ENCODE measurements at places on chromosomes 3 and 15.
A peak's percentile ranks its signal among the peaks of the same experiment; 100 is the strongest.

DNA sequence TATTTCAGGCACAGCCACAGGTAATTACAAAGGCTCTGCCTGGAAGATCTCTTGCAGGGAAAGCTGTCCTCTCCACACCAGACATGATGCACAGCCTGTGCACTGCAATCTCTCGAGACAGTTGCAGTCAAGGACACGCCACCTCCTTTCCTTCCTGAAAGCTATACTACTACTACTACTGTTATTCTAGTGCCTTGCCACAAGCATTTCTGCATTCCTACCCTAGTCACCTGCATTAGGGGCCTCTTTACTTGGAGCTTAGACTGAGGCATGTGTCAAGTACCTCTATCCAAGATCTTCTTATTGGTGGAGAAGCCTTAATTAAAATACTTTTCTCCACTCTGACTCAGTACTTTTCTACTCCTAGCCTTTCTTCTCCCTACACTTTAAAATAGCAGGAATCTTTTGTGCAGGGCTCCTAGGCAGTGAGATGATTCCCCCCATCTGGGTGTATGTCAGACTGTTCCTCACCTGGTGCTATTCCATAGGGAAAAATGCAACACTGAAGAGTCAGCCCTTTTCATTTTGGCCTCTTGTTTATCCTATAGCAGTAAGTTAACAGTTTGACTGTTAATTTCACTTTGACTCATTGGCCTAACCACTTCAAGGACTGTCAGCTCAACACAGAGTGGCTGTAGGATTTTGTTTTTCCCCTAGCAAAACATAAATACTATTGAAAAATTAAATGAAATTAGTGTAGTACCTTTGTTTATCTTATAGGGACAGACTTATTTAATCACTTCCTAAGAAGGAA lies 78.9 kb downstream of the ESYT3 start:
- no peak for DNase-seq

DNA sequence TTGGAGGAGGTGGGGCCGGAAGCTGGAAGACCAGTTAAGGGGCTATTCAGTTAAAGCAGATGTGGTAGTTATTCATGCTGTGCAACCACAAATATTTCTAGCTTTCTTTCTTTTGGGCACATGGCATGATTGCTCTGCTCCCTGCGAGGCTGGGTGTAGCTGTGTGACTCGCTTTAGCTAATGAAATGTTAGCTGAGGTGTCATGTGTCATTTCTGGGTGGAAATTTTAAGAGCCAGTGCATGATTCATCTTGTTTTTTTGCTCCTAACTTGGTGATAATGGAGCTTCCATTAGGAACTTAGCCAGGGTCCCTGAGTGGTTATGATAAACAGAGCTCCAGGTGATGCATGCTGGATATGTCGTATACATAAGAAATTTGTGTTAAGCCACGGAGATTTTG lies 300.6 kb downstream of the SATB1 start:
- DNase-seq: peak; percentile 35

DNA sequence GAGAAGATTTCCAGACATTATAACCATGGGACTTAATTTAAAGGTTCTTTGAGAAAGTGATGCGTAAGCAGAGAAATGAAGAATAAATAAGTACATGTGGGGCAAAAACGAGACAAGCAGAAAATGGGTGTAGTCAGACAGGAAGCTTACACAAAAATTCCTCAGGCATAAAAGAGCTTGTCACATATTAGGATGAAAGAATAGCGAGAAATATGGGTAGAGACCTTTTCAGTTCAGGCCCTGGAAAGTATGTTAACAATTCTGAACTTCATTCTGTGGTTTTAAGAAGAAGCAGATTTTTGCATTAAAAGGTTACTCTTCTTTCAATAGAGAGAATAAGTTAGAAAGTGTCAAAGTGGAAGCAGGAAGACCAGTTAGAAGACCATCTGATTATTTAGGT lies 352.4 kb downstream of the ROBO1 start:
- DNase-seq: no peak

- DNase-seq: peak; percentile 9
Measured at GRCh38 chr3:131033480-131034080, 6.9 kb downstream of the NEK11 start.

DNA sequence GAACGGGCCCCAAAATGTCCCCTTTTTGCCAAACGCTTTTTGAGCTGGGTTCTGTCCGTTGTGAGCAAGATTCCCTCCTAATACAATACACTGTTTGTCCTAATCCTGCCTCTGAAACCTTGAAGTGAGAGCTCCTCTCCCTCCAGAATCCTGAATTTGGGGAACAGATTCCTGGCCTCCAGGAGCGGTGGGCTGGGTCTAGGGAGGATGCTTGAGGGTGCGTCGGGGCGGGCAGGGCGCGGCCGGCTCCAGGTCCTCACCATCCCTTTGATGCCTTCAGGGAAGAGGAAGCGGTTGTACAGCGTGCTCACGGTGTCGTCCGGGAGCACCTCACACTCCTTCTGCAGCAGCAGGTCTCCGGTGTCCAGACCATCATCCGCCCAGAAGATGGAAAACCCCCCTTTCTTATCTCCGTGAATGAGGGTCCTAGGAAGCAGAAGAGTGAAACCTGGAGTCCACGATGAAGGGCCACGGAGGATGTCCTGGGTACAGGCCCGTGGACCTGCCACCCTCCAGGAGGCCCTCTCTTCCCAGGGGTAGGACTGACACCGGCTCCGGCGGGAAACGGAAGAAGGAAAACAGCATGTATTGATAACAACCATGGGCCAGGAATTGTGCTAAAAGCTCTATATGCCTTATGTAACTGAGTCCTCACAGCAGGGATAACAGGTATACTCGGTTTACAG lies 23.2 kb downstream of the ALDH1L1 start:
- DNase-seq: no peak

GRCh38 chr3:149771652-149772271 lies 19.5 kb upstream of the COMMD2 start:
- peak; percentile 0 for DNase-seq

DNA sequence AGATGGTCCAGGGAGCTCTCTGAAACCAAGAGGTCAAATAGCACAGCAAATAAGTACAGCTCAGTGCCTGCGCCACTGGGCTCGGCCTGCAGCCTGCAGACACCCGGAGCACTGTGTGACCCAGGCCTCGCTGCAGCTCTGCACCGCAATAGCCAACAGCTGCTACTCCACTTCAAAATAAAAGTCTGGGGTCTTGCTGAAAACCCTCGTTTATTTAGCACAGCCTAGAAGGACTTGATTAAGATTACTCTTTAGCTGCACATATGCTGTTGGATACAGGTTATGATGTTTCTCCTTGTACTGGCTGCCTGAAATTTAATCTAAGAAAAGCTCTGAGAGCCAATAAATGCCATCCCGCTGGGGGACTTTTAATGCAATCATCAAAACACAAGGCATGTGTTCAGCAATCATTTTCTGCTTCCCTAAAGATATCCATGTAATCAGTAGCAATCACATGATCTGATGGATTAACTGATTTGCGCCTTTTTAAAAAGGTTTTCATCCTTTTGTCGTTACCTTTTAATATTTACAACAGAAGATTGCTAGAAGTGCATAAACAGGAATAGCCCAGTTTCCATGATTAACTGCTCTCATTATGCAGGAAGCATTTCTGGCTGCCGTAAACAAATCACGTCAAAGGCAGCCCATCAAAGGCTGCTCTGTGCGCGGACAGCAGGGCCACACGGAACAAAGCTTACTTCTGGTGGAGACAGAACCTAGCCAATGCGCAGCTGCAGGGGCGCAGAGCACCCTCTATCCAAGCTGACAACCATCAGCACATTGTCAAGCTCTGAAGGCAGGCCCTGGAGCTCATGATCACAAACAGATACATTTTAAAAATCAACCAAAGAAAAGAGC lies 58.8 kb downstream of the CLASP2 start:
- peak; percentile 75 for DNase-seq

DNA sequence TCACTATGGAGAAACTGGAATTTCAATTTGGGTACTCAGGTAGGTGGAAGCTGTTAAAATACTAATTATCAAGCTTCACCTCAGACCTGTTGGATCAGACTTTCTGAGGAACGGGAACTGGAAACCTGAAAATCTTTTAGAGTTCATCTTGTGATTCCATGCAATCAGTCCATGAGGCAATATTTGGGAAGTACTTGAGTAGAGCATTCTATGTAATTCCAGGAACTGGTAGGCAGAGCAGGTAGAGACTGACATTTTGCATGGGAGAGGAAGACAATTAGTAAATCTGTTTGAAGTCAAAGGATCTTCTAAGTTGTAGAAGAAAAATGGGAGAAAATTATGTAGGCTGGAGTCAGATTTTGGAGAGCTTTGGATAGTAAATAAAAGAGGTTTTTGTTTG lies 43.1 kb downstream of the FGF7 start:
- no peak for DNase-seq

DNA sequence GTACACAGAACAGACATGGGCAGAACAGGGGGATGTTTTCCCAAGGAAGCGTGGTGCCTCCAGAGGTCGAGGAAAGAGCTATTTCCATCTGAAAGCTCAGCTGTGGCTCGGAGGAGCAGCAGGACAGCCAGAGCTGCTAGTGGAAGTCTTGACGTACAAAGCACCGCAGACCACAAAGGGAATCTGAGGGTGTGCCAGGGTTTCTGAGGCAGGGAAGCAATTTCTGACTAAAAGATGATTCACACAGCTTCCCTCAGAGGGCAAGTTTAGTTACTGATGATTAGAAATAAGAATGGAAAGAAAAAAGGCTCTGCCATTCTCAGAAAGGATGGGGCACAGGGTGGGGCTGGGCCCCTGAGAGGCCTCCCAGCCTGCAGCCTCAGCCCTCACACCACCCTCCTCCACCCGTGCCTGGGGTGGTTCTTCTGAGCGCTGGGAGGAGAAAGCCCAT lies 45.8 kb upstream of the SEC13 start:
- no peak for DNase-seq

DNA sequence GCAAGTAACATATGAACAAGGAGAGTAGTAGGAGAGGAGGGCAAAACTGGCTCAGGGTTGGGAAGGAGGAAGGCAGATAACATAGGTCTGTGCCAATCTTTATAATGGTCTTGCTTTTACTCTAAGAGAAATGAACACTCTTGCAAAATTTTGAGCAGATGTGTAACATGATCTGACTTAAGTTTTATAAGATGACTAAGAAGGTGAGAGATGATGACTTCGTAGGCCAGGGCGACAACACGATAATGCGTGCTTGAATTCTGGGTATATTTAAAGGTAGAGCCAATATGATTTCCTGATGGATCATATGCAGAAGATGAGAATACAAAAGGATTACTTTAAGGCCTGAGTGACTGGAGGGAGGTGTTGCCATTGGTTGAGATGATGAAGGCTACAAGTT lies 265.4 kb upstream of the KCNMB2 start:
- DNase-seq: no peak

- DNase-seq: no peak
Measured at GRCh38 chr3:15081960-15082664, 16.8 kb downstream of the RBSN start.

- DNase-seq: no peak
Measured at GRCh38 chr15:91548549-91548948, 305.0 kb upstream of the SLCO3A1 start.

- no peak for DNase-seq
Measured at GRCh38 chr15:42349186-42349585, 10.1 kb upstream of the CAPN3 start.

DNA sequence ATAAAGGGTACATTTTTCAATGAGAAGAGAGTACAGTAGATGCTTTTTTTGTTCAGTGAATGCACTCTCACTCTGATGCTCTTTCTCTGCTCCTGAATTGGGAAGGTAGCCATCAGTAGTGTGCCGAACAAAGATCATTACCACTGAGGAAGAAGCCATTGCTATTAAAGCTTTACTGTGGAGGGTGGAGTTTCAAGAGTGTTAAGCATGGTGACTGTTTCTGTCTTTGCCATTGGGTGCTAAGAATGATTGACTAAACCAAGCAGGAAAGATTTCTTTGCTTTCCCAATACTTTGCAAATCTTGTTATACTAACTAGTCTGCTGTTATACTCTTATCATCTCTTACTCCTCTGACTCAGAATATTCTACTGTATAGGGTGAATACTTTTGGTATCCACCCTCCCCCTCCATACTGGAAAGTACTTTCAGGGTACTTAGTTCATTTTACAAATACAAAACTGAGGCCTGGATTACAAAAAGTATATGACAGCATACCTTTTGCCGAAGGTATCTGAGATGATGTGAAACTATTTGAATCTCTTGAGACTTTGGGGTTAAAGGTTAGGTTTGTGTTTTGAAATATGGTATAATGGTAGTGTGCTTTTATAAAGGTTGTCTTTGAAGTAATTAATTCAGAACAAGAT lies 1.7 kb downstream of the RAB11A start:
- no peak for DNase-seq

DNA sequence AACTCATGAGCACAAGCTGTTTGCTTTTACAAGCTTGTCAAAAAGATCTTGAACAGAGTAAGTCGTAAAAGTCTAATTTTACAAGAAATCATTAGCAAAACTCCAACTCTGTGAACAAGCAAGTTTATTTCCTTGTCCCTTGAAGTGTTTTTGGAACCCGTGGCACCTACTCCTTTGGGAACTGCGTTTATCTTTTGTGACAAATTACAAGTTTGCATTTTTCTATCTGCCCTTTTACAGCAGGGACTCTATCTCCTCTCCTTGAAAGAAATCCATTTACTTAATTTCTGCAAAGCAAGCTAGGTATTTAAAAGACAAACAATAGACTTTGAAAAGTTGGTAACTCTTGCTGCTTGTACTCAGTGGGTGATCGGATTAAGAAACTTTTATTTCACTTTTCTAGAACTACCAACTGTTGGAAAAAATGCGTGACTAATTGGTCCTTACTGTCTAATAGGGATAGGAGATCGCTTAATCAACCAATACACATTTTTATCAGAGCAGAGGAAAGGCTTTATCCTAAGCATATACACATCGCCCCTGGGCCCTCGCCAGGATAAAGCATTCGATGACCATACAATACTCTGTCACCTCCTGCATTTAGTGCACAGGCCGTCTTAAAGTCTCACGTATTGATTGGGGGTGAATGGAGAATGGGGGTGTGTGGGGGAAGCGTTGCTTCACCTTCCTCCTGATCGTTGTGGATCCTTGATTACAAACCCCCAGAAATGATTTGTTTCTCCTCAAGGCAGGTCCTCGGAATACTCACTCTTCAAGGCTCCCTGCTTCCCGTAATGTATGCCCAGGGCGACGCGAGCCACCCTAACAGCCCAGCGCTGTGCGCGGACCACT lies 1.7 kb downstream of the PRTG start:
- DNase-seq: no peak

DNA sequence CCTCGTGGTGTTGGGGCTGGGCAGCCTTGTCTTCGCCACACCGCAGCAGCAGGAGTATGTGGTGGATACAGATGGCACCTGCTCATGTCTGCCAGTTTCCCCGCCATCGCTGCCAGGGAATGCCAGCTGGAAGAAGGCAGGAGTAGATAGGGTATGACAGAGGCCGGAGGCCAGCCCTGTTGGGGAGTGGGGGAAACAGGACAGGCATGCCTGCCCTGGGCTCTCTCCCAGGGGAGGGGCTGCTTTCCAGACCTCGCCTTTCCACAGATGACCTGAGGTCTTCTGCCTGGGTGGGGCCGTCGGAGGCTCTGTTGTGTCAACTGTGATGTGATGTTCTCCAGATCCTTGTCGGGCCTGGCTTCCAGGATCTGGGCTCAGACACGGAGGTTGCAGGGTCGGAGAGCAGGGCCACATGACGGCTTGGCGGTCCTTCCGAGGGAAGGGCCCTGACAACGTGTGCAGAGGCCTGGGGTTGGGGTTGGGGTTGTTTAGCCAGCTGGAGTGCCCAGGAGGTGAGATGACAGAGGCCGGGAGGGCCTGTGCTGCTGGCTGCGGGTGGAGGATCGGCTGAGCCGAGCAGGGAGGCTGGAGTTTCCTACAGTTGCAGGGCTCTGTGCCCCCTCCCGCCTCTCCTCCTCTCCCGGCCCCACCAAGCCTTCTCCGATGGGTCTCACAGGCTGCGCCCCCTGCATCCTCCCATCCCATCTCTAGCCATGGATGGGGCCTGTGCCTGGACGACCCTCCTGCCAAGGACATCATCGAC lies 102.0 kb downstream of the TBC1D2B start:
- DNase-seq: no peak
